ENCODE measurements at places on chromosomes 2 and 18. TPM values are rescaled to one million over a fixed set of nuclear protein-coding genes. Genes with fewer than 3 reads are reported as not detected.
A peak's percentile ranks its signal among the peaks of the same experiment; 100 is the strongest.

DNA sequence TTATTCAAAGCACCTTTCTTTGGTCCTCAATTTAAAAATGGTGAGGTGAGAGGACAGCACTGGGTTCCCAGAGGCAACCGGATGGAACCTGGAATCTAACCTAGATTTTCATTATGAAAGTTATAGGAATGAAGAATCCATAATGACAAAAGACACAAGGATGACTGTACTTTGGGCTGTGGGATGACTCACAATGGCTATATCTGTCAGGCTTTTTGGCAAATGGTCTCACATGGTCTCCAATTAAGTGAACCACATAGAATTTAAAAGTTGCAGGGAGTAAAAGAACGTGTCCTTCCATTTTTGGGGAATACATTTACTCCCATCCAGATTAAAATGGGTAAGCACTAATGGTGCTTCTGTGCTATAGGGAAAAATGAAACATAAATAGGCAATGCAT lies 31.8 kb upstream of the LYPD1 start:
- H3K4me1 ChIP-seq: peaks cover 3% of the 10 kb centered on the region
- H3K27ac ChIP-seq: no peak overlapping the region
- no peak overlapping the region for H3K4me3 ChIP-seq
- H3K36me3 ChIP-seq: no peaks in the 10 kb centered on the region
- peak; percentile 74 for DNase-seq

DNA sequence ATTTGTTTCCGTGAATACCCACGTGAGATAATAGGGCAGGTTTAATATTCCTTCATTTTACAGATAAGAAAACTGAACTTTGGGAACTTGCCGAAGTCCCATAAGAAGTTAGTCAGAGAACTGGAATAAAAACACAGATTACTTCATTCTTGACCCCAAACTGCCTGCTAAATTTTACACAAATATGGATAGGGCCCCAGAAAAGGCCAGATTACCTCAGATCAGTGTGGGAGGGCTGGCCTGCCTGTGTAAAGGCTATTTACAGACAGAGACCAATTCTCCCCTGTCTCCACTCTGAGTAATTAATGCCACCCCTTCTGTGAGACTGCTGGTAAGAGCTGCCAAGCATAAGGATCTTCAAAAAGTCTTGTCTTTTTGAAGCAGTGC lies 139.2 kb downstream of the MGAT5 start:
- DNase-seq: peak; percentile 42
- H3K36me3 ChIP-seq: no peaks in the 10 kb centered on the region
- no peak overlapping the region for H3K27ac ChIP-seq

- H3K36me3 ChIP-seq: no peaks in the 10 kb centered on the region
- H3K27ac ChIP-seq: no peak overlapping the region
- H3K4me1 ChIP-seq: peaks cover 25% of the 10 kb centered on the region
These were observed 311.2 kb downstream of the LPIN1 start for GRCh38 chr2:12057436-12058166.

GRCh38 chr18:69257861-69258458 lies 142.7 kb upstream of the DOK6 start:
- H3K36me3 ChIP-seq: no peaks in the 10 kb centered on the region
- no peaks in the 10 kb centered on the region for H3K27me3 ChIP-seq
- H3K4me3 ChIP-seq: no peak overlapping the region
- no peaks in the 10 kb centered on the region for H3K4me1 ChIP-seq
- H3K27ac ChIP-seq: no peak overlapping the region
- peak; percentile 86 for DNase-seq

DNA sequence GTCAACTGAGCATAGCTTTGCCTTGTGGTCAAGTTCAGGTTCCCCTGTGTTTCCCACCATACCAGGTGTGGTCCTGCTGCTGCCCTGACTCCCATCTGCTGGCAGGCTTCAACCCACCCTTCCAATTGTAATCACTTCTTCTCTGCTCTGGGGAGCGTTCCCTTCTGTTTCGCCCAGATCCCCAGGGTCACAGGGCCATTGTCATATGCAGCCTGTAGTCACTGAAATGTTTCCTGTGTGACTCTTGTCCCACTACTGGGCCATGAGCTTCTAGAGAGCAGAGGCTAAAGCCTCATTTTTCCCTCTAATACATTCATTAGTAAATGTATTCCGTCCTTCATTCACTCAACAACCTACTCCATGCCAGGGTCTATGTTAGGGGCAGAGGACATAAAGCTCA lies 75.0 kb upstream of the LAPTM4A start:
- no peak overlapping the region for H3K27ac ChIP-seq
- H3K4me1 ChIP-seq: peaks cover 9% of the 10 kb centered on the region
- no peaks in the 10 kb centered on the region for H3K36me3 ChIP-seq
- H3K4me3 ChIP-seq: no peak overlapping the region

DNA sequence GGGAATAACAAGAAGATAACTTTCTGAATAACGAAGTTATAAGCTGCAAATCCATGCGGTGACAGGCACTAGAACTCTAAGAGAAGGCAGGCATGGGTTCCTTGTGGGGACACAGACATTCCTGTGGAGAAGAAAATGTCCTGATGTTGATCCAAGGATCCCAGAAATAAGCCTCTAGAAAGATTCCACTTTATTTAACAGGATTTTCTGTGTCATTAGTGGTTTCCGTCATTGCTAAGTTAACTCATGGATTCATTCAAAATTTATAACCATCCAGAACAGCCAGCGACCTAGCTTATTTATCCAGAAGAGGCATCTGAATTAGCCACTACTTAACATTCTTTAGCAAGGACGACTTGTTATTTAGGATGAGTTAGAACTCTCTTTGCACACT lies 10.0 kb upstream of the CD302 start:
- DNase-seq: no peak
- H3K27ac ChIP-seq: no peak overlapping the region
- H3K27me3 ChIP-seq: no peaks in the 10 kb centered on the region
- H3K4me1 ChIP-seq: no peaks in the 10 kb centered on the region
- H3K4me3 ChIP-seq: no peak overlapping the region

- H3K27me3 ChIP-seq: no peaks in the 10 kb centered on the region
- no peak overlapping the region for H3K4me3 ChIP-seq
- no peak for DNase-seq
- H3K27ac ChIP-seq: no peak overlapping the region
- H3K36me3 ChIP-seq: no peaks in the 10 kb centered on the region
- H3K4me1 ChIP-seq: no peaks in the 10 kb centered on the region
These were observed 121.7 kb downstream of the INO80D start for GRCh38 chr2:205964111-205964761.

- H3K27me3 ChIP-seq: no peaks in the 10 kb centered on the region
- no peak overlapping the region for H3K4me3 ChIP-seq
- no peaks in the 10 kb centered on the region for H3K4me1 ChIP-seq
- no peak for DNase-seq
- no peak overlapping the region for H3K27ac ChIP-seq
- H3K36me3 ChIP-seq: no peaks in the 10 kb centered on the region
These were observed 16.7 kb downstream of the MAP3K2 start for GRCh38 chr2:127371037-127371436.

- peak; percentile 26 for DNase-seq
- H3K27ac ChIP-seq: no peak overlapping the region
- no peak overlapping the region for H3K4me3 ChIP-seq
- no peaks in the 10 kb centered on the region for H3K36me3 ChIP-seq
These were observed 40.4 kb downstream of the SYT4 start for GRCh38 chr18:43236921-43237320.

GRCh38 chr2:16635791-16636699 lies 29.6 kb downstream of the CYRIA start:
- H3K27ac ChIP-seq: peak overlapping the region; percentile 42
- H3K4me1 ChIP-seq: peaks cover 28% of the 10 kb centered on the region
- H3K27me3 ChIP-seq: no peaks in the 10 kb centered on the region
- DNase-seq: peak; percentile 69
- H3K4me3 ChIP-seq: no peak overlapping the region

DNA sequence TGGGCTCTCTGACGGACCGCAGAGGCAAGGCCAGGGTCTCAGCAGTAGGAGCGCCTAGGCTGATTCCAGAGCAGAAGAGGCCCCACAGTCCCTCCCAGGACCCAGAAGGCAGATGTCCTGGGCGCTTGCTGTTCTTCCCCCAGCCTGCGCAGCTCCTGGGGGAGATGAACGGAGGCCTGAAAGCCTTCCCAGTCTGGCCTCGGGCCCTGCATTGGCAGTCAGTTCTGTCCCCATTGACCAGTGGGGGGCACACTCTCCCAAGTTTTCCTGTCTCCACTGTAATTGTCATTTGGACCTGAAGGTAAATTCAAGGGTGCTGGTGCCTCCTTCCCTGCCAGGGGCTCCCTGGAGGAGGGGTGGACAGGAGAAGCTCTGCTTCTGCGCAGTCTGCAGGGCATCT lies 345.7 kb downstream of the CYP26B1 start:
- DNase-seq: peak; percentile 20
- no peaks in the 10 kb centered on the region for H3K36me3 ChIP-seq
- H3K27ac ChIP-seq: no peak overlapping the region
- no peaks in the 10 kb centered on the region for H3K4me1 ChIP-seq
- H3K27me3 ChIP-seq: peaks cover 19% of the 10 kb centered on the region

GRCh38 chr2:43065871-43066270 lies 160.5 kb downstream of the ZFP36L2 start:
- H3K4me1 ChIP-seq: peaks cover 9% of the 10 kb centered on the region
- no peak overlapping the region for H3K27ac ChIP-seq
- no peak for DNase-seq
- H3K36me3 ChIP-seq: no peaks in the 10 kb centered on the region
- peaks cover 5% of the 10 kb centered on the region for H3K27me3 ChIP-seq
- H3K4me3 ChIP-seq: no peak overlapping the region

DNA sequence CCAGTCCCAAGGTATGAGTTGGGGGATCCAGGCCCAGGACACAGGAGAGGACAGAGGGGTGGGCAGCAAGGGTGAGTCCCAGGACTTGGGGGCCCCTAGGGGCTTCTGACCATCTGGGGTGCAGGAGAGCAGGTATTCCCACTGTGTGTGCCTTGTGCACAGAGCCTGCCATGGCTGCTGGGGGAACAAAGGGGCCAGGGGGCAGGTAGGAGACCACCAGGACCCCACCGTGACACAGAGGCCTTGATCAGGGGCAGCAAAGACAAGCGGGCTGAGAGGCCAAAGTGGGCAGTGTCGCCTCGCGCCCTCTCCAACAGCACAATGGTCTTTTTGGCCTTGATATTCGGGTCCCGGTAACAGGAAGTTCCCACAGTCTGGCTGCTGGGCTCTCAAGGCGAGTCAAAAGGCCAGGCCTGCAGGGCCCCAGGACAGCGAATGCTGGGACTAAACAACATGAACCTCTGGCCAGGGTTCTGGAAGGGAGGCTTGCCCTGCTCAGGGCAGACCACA lies 12.3 kb upstream of the GPR17 start:
- no peak overlapping the region for H3K4me3 ChIP-seq
- H3K27ac ChIP-seq: no peak overlapping the region
- H3K4me1 ChIP-seq: peaks cover 14% of the 10 kb centered on the region
- no peak for DNase-seq
- no peaks in the 10 kb centered on the region for H3K36me3 ChIP-seq

GRCh38 chr2:130766711-130767407 lies 11.5 kb downstream of the AMER3 start:
- no peak overlapping the region for H3K4me3 ChIP-seq
- no peak for DNase-seq

DNA sequence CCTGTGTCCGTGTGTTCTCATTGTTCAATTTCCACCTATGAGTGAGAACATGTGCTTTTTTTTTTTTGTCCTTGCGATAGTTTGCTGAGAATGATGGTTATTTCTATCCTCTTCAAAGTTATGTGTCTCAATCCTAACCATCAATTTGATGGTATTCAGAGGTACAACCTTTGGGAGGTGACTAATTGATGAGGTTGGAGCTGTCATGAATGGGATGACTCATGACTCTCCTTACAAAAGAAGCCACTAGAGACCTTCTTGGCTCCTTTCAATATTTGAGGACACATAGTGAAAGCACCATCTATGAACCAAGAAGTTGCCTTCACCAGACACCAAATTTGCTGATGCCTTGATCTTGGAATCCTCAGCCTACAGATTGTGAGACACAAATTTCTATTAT lies 677.1 kb upstream of the DDX18 start:
- no peak overlapping the region for H3K27ac ChIP-seq
- no peaks in the 10 kb centered on the region for H3K36me3 ChIP-seq
- H3K4me1 ChIP-seq: no peaks in the 10 kb centered on the region
- no peak for DNase-seq

DNA sequence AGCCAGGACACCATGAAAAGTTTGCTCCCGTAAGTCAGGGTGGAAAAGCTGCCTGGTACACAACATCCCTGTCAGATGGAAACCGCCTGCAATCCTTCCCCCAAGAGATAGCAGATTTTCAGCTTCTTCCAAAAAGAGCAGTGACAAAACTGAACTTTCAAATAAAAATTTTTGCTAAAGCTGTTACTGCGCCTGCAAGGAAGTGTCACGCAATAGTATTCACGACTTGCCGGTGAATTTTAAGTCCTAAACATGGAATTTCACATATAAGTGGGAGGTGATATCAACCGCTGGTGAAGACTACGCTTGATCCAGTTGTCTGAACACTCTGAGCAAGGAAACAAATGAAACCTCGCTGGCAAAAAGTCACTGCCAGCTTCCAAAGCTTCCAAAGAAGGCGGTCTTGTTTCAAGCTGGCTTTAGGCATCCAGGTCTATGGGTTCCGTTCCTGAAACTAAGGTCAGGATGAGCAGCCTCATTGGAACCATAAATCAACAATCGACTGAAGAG lies 2.8 kb downstream of the COL6A3 start:
- H3K36me3 ChIP-seq: no peaks in the 10 kb centered on the region
- no peaks in the 10 kb centered on the region for H3K27me3 ChIP-seq
- peaks cover 16% of the 10 kb centered on the region for H3K4me1 ChIP-seq

DNA sequence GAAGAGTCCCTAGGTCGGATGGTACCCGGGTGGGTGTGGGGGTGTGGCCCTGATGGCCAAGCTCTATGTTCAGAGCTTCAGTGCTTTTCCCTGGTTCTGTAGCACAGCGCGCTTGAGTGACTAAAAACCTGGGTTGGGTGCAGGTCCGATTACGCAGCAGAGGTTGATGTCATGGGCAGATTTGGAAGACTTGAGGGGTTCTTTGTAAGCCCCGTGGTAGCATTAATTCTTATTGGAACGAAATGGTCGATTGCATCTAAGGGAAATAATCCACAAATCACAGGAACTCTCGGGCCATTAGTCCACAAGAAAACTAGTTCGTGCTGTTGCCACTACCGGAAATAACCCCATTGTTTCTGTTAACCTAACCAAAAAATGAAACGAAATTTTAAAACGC lies 9.0 kb downstream of the HOXD8 start:
- peaks cover 85% of the 10 kb centered on the region for H3K27me3 ChIP-seq
- H3K4me1 ChIP-seq: peaks cover 8% of the 10 kb centered on the region
- H3K4me3 ChIP-seq: no peak overlapping the region
- no peaks in the 10 kb centered on the region for H3K36me3 ChIP-seq
- no peak overlapping the region for H3K27ac ChIP-seq

GRCh38 chr2:127504552-127505430 lies 21.5 kb downstream of the IWS1 start:
- H3K27ac ChIP-seq: peak overlapping the region; percentile 34
- no peak overlapping the region for H3K4me3 ChIP-seq
- no peaks in the 10 kb centered on the region for H3K27me3 ChIP-seq
- H3K4me1 ChIP-seq: peaks cover 22% of the 10 kb centered on the region
- peaks cover 46% of the 10 kb centered on the region for H3K36me3 ChIP-seq

The MAP2 gene
- 15.9 TPM for total RNA-seq

The ACMSD gene
- total RNA-seq: not detected

The PDE6D gene
- total RNA-seq: 19.0 TPM

The PRKAG3 gene
- not detected for total RNA-seq

The COL6A3 gene
- total RNA-seq: 200 TPM
